Activated naive CD8-positive, alpha-beta T cell treated with anti-CD3 and anti-CD28 coated beads, Interleukin-2, amount 50 U/mL, for 24 hours (primary cell): ENCODE measurements at places on chromosomes 16 and 17.

- no peak for DNase-seq
Observed at GRCh38 chr16:11346700-11347319, 1.6 kb downstream of the RMI2 start.

DNA sequence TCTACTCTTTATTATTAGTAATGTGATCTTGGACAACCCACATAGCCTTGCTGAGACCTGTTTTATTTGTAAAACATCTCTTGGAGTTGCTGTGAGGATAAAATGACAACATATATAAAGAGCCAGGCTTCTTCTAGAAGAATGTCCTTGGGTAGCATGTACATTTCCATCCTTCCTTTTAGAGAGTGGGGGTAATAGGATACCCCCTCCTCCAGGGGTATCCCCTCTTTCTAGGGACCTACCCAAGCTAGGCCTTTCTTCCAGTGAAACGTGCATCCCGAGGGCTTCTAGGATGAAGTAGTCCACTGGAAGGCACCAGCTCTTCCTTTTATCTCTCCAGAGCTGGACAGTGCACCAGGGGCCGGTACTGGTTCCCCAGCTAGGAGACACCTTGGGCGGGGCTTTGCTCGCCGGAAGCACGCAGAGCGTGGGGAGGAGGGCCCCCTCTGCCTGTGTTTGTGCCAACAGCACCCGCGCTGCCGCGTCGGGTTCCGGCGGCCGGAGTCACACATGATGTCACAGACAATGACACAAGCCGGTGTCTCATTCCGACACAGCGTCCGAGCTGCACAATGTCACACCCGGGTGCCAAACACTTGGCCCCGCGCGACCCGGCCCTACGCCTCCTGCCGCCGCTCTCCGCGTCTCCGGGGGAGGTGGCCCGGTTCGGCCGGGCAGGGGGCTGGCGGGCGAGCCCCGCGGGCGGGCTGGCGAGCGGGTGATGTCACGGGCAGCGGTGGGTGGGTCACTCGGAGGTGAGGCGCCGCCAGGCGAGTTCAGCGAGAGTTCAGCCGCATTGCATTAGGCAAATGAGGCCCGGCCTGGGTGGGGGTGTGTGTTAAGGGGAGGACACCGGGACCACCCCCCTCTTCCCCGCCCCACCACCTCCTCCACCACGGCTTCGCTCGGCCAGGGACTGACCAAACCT is 23.4 kb downstream of the GJD3 start:
- DNase-seq, result peak; percentile 85

GRCh38 chr16:23214796-23215195 is 32.3 kb downstream of the SCNN1G start:
- DNase-seq, result no peak

- DNase-seq, result no peak
Observed at GRCh38 chr17:1813088-1813487, 16.6 kb downstream of the SMYD4 start.

GRCh38 chr17:56481659-56482058 is 111.8 kb upstream of the NOG start:
- DNase-seq, result no peak

DNA sequence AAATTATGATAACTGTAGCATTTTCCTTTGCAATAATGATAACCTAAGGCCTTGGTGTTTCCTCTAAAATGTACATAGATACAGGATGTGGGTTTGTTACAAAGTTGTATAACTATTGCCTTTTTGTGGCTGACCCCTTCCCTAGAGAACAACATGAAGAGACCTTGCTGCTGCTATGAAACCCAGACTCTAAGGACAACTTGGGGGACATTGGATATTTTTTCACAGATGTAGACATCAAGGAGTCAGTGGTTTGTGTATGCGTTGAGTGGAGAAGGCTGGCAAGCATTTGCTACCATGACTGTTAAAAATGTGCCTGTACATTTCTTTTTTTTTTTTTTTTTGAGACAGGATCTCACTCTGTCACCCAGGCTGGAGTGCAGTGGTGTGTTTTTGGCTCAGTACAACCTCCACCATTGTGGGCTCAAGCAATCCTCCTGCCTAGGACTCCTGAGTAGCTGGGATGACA is 12.3 kb downstream of the HMOX2 start:
- DNase-seq, result no peak
